Activated naive CD8-positive, alpha-beta T cell treated with anti-CD3 and anti-CD28 coated beads, Interleukin-2, amount 50 U/mL, for 16 hours (primary cell): ENCODE measurements at places on chromosomes 13 and 19.

GRCh38 chr19:51701468-51702100 lies 8.5 kb downstream of the SPACA6 start:
- DNase-seq = no peak

- no peak for DNase-seq
These were observed 13.8 kb downstream of the METTL21C start for GRCh38 chr13:102680842-102681740.

DNA sequence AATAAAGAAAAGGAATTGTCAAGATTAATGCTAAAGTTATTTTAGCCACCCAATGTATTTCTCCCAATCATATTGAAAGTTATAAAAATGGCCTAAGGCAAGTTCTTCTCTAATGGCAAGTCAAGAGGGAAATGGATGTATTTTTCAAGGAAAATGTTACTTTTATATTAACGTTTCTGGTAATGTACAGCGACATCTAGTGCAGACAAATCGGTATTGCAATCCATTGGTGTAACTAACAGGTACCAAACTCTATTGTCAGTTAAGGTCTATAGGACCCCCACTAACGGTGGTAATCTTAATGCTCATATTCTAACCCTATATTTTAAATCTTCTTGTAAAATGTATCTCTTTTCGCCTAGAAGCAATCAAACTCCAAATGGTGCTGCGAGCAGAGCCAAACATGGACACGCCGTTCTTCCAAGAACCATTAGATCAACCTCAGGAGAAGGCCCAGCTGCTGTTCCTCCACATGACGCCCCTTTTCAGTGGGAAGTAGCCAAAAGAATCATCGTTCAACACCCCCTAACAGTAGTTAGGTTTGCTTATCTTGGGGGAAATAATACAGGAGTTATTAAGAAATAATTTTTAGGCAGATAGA lies 98.5 kb upstream of the PABPC3 start:
- DNase-seq = no peak

DNA sequence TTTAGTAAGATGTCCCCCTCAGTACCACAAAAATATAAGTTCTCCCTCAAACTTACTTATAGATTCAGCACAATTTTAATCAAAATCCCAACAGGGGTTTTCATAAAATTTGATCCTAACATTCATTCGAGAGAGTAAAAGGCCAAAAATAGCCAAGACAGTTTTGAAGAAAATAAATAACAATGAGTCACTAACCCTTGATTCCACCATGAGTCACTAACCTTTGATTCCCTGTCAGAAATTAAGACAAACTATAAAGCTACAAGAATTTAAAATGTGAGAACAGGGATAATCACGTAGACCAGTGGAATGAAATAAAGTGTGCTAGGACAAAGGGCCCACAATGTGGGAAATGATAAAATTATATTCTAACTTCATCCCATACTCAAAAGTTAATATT lies 320.3 kb downstream of the SUCLA2 start:
- DNase-seq = no peak

DNA sequence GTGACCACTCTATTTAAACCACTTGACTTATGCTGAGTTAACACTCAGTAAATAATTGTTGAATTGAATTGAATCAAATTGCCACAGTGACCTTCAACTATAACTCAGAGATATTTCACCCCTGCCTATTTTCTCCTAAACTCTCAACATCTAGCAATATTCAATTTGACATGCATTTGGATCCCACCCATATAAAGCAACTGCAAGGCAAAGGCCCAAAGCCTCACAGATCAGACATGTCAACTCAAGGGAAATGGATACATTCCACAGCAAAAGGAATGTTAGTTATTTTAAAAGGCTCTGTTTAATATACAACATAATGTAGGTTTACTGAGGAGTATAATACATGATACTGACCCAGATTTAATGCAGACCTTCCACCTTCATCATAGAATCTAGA lies 107.4 kb downstream of the KCTD12 start:
- DNase-seq = no peak

DNA sequence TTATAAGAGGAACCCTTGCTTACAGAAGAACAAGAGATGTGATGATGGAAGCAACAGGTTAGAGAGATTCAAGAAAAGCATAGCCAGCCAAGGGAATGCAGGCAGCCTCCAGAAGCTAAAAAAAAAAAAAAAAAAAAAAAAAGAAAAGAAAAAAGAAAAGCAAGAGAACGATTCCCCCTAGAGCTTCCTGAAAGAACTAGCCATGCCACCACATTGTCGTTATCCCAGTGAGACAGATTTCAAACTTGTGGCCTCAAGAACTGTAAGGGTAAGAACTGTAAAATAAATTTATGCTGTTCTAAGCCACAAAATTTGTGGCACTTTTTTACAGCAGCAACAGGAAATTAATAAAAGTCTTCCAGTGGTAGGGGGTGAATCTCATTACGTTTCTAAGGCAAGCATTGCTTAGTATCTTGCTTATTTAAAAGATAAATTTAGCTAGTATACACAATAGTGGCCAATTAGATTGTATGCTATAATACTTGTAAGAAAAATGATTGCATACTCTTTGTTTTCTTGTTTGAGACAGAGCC lies 21.8 kb downstream of the RFXAP start:
- no peak for DNase-seq

DNA sequence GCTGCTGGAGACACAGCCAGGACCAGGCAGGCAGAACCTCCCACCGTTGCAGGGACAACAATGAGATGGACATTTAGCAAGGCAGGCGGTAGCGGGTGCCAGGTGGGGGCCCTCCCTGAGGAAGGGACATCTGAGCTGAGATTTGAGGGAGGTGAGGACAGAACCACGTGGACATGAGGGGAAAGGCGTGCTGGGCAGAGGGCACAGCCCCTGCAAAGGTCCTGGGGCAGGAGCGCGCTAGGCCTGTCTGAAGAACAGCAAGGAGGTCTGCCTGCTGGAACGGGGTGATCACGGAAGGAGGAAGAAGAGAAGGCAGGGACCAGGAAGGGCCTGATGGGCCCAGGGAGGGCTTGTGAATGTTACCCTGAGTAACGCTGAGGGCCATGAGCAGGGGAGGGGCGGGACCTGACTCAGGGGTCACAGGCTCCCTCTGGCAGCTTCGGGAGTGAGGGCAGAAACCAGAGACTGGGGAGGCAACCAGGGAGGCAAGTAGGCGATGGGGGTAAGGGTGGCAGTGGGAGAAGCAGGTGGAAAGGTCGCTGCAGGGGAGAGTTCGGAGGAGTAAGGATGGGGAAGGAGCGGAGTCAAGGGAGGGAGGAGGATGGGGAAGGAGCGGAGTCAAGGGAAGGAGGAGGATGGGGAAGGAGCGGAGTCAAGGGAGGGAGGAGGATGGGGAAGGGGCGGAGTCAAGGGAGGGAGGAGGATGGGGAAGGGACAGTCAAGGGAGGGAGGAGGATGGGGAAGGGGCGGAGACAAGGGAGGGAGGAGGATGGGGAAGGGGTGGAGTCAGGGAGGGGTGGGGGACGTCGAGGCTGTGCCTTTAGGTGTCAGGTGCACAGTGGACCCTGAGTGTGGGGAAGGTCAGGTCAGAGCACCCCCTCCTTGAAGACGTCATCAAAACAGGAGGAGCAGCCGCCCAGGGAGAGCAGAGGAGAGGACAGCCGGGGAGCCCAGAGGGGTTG lies 15.7 kb upstream of the B3GNT3 start:
- no peak for DNase-seq

- no peak for DNase-seq
These were observed 732.8 kb upstream of the SLC10A2 start for GRCh38 chr13:103799028-103799427.

DNA sequence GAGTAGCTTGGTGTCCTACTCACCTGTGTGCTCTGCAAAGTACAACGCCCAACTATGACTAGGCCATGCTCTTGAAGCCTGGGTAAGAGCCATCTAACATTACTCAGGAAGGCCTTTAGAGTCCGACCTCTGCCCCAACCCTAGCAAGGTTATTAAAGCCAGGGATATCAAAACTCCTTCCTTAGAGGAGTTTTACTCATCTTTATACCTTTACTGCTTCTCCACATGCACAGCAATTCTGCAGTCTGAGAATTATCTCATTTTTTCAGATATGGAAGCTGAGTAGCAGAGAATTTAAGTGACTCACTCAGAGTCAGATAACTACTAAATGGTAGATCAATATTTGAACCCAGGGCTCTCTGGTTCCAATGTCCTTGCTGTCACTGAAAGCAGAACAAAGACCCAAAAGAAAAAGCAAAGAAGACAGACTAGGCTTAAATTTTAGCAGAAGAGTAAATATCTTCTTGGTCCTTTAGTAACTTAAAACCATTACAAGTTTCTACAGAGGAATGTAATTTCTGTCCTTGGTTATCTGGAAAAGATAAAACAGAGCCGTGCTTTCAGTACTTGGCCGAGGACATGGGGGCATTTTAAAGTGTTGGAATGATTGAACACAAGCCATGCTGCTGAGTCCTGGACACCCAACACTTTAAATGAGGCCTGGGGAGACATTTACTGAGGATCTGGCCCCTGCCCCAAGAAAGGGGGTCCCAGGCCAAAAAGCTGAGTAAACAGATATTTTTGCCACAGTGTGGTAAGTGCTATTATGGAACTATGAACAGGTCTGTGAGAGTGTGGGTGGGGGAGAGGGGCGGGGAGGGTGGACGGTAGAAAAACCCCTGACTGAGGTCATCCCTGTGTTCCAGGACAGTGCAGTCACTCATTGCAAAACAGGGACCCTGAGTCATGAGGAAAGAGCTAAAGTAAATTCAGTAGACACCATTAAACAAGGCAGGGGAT lies 18.4 kb upstream of the KPNA3 start:
- no peak for DNase-seq

- DNase-seq = no peak
These were observed 216.5 kb downstream of the EFNB2 start for GRCh38 chr13:106318941-106319411.

GRCh38 chr13:20241593-20241992 lies 9.5 kb upstream of the GJB6 start:
- no peak for DNase-seq

GRCh38 chr13:40333226-40333625 lies 333.2 kb downstream of the FOXO1 start:
- no peak for DNase-seq
